ENCODE measurements at places on chromosomes 1 and 21.

GRCh38 chr1:243271996-243272395 is 16.2 kb downstream of the SDCCAG8 start:
- DNase-seq, result no peak

GRCh38 chr1:153428791-153429190 is 12.5 kb downstream of the S100A7A start:
- DNase-seq, result no peak

GRCh38 chr1:33735624-33736023 is 128.3 kb upstream of the HMGB4 start:
- DNase-seq, result no peak

DNA sequence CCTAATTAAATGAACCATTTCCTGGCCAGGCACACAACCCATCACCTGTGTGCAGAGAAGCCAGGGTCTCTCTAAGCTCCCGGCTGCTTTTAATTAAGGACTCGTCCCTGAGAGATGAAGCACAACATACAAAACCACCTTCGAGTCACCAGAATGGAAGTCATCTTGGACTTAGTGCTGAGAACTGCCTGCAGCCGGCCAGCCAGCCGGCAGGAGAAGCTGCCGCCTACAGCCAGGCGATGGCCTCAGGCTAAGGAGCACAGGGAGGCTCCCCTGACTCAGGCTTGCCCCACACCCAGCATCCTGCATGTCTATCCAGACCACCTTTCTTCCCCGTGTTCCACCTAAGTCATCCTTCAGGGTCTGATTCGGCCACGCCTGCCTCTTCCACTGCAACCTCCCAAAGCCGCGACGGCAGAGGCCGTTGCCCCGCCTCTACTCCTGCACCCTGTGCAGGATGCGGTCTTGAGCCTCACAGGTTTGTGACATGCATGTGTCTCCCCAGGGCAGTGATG is 83.6 kb downstream of the SLC66A1 start:
- no peak for DNase-seq

DNA sequence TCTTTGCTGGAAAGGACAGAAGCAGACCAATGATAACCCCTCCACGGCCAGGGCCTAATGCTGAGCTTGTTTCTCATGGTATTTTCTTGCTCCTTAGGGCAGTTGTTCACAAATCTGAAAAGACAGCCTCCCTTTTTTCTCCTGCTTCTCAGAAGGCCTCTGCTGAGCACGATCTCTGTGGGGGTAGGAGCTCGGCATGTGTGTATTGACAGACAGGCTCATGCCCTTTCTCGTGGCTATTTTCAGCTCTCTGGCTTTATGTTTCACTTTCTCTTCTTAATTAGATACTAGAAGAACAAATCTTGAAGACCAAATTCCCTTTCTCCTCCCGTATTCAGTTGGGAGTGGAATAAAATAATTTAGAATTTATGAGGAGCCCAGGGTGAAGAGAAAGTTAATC is 768 bp upstream of the RIIAD1 start:
- no peak for DNase-seq

- DNase-seq, result no peak
Observed at GRCh38 chr1:235015291-235015985, 113.2 kb downstream of the TOMM20 start.

DNA sequence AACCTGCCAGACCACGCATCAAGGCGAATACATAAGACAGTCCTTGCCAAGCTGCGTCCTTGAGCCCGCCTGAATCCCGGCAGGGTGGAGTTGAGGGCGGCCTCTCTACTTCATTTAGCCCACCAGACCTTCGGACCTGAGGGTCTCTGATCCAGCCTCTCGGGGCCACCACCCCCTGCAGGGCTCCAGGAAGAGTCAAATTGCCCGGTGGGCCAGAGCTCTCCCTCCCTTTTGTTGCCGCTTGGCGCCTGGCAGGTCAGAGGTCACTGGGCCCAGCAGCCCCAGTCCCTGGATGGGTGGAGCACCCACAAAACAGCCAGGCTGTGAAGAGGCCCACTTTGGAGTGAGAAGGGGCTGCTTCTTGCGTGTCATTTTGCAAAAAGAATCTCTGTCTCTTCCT is 9.0 kb downstream of the GNG4 start:
- no peak for DNase-seq

GRCh38 chr1:247216261-247216660 is 39.6 kb upstream of the VN1R5 start:
- no peak for DNase-seq

DNA sequence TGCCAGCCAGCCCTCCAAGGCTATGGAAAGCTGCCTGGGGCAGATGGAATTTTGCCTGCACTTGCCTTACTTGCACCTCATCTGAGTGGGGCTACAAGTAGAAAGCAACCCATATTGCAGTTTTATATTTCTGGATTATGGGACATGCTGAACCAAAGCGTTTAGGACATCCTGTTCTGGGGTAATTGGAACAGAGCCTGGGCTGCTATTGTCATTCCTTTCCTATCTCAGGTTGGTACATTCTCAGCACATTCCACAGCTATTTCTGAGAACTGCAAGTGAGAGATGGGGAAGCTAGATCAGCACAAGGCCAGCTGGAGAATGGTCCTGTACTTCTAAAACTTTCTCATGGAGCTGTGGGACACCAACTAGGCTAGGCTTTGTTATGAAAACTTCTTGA is 713.8 kb downstream of the KCNT2 start:
- no peak for DNase-seq

- DNase-seq, result no peak
Observed at GRCh38 chr1:182332261-182333060, 59.1 kb downstream of the GLUL start.

GRCh38 chr1:16900751-16901150 is 5.0 kb downstream of the RNU1-2 start:
- DNase-seq, result no peak

- DNase-seq, result no peak
Observed at GRCh38 chr1:203661572-203661971, 34.9 kb downstream of the ATP2B4 start.

DNA sequence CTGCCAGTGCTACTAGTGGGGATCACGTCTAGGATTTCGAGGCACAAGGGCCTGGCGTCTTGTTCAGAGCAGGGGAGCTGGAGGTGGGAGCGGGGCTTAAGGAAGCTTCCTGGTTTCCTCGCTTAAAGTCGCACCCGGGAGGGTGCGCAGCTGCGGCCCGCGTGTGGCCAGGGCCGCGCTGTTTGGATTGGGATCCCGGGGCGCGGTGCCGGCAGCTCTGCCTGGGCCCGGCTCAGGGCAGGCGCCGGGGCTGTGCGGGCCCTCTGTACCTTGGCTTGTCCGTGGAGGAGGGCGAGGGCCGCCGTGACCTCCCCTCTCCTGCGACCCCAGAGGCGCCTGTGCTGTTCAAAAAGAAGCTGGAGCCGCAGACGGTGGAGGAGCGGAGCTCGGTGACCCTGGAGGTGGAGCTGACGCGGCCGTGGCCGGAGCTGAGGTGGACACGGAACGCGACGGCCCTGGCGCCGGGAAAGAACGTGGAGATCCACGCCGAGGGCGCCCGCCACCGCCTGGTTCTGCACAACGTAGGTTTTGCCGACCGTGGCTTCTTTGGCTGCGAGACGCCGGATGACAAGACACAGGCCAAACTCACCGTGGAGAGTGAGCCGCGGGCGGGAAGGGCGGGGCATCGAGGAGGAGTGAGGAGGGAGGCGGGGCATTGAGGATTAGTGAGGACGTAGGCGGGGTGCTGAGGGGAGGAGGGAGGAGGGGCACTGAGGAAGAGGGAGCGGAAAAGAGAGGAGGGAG is 67.8 kb downstream of the OBSCN start:
- peak; percentile 93 for DNase-seq

GRCh38 chr1:192561301-192561700 is 14.3 kb upstream of the RGS1 start:
- no peak for DNase-seq

GRCh38 chr1:61138921-61139774 is 56.8 kb downstream of the NFIA start:
- no peak for DNase-seq

- DNase-seq, result no peak
Observed at GRCh38 chr1:66342707-66343106, 191.2 kb upstream of the SGIP1 start.

GRCh38 chr1:201396861-201397464 is 2.2 kb downstream of the LAD1 start:
- DNase-seq, result no peak

- DNase-seq, result no peak
Observed at GRCh38 chr1:160367934-160368923, 1.4 kb downstream of the NHLH1 start.

DNA sequence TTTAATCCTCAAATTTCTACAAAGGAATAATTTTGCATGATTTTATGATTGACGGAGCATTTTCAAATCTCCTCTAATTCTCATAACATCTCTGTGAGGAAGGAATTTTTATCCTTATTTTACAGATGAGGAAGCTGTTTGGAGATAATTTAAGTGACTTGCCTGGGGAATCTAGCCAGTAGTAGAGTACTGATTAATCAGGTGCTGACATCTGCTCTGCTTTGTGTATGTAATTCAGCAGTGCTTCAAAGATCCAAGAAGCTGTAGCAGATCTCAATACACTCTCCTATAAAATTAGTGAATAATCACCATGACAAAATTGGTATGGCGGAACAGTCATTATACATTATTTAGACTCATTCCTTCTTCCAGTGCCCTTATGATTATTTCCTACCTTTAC is 46.0 kb downstream of the DPH5 start:
- no peak for DNase-seq

DNA sequence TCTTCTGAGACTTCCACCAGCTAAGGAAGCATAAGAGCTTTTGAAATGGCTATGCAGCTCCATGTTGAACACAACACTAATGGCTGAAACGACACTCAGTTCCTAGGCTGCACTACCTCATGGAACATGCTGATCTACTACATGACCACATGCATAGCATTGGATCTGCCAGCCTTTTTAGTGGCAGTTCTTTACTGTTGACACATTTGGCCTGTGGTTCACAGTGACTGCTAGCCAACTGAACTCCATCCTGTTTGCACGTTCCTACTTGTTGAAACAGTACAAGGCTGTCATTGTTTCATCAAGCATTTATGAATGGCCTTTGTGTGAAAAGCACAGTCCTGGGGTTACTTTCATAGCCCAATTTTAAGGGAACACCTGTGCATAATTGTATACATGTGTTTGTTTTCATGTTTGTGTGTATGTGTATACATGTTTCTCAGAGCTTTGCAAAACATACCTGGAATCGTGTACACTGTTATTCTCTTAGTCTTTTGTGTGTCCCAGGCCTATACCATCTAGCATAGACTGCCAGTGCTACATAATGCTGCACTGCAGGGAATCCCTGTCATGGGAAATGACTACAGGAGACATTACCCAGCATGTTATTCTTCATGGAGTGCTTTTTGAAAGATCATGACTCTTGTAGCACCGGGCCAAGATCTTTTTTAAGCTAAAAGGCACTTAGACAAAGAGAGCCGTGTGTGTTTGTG is 179.6 kb upstream of the ESRRG start:
- DNase-seq, result no peak

- DNase-seq, result no peak
Observed at GRCh38 chr1:201825245-201825644, 3.7 kb upstream of the IPO9 start.

DNA sequence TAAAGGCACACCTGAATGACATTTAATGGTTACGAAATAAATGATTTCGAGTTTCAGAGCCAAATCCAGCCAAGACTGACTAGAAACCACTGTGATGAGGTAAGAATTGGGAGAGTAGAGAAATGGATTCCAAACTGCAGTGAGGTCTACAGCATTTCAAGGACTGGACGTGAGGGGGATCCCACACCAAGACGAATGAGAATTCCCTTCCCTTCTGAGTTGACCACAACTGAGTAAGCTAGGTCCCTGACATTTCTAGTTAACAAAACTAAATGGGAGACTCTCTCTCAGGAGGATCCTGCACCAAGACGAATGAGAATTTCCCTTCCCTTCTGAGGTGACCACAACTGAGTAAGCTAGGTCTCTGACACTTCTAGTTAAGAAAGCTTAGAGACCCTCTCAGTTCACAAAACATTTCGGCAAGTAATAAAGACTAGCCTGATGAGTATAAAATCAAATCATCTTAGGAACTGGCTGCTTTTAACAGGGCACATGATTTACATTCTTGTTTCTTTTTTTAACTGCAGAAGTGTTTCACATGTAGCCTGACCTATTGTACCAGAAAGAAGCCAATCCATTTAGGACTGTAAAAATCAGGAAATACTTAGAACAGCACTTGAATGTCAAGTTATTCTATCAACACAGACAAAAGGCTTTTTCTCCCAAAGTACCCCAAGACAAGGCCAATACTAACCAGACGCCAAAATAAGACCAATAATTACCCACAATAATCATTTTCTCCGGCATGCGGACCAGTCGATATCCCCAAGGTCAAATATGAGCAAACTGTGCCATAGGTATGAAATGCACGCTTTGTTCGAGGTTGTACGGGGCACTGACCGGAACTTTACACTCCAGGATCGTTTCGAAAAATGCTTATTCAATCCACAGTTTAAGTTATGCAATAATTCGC is 1.4 kb upstream of the SPATA1 start:
- no peak for DNase-seq

GRCh38 chr1:30305519-30305918 is 417.9 kb downstream of the MATN1 start:
- no peak for DNase-seq

DNA sequence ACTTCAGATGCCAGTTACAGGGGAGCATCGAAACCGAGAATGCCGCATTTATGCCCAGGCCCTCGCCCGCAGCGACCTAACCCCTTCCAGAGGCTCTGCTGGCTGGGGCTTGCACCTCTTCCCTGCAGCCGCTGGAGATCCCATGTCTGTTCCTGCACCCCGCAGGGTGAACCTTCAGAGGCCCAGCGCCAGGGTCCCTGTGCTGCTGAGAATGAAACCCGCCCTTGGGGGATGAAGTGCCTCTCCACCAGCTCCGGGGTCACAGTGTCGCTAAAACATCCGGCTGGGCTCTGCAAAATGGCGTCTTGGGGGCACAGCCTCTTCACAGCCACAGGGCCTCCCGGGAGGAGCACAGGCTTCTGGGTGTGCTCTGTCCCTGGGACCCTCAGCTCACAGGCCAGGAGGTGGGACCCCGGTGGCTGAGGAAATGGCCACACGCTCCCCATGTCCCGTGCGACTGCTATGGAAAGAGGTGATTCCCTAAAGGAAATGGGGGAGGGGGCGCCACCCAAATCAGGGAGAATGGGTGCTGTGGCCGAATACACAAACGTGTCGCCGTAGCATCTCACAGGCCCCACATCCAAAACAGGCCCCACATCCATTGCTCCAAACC is 39.9 kb upstream of the TSPEAR start:
- no peak for DNase-seq

DNA sequence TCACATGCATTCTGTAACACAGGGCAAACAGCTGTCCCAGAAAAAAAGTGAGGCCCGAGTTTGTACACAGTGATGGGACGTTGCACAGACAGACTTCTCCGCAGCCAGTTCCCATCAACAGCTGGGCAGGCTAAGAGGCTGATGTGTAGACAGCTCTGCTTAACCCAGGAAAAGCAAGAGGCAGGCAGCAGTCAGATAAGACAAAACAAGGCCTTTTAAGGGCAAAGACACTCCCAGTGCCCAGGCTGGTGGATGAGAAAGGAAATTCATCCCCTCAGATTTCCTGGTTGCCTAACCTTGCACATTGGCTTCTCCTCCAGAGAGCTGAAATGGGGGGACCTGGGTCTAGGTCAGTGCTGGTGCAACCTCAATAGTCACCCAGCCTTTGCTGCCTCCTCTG is 17.2 kb upstream of the PHLDA3 start:
- no peak for DNase-seq

All from stimulated activated CD4-positive, alpha-beta T cell treated with anti-CD3 and anti-CD28 coated beads, Interleukin-1b, Interleukin-23, amount 100 ng/mL, for 4 hours (primary cell).